Endodermal cell (in vitro differentiated cells): ENCODE measurements at places on chromosomes 12 and 14. TPM values are rescaled to one million over a fixed set of nuclear protein-coding genes. Genes with fewer than 3 reads are reported as not detected.

DNA sequence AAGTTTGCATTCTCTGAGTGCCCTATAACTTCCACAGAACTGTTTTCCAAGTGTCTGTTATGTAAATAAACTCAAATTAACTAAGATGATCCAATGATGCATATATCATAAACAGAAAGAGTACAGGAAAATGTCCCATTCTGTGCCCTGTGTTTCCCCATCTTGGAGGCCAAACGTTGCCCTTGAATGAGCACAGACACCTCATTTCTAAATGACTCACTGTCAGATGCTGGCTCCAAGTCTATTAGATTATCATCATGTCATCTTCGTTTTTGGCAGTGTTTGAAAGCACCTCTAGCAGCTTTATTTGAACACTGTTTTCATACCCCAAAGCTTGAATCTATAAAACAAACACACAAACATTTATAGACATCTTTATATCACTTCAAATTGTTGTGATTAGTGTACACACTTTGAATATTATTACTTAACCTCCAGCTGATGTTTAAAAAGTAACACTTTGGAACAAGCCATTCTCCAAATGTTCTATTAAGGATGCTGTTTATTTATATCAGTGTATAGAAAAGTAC lies 424.2 kb downstream of the NOVA1 start:
- no peak overlapping the region for H3K4me3 ChIP-seq
- no peaks in the 10 kb centered on the region for H3K36me3 ChIP-seq
- H3K4me1 ChIP-seq = no peaks in the 10 kb centered on the region

GRCh38 chr14:95134304-95134933 lies 22.9 kb downstream of the DICER1 start:
- DNase-seq = no peak
- peaks cover 56% of the 10 kb centered on the region for H3K36me3 ChIP-seq
- H3K4me3 ChIP-seq = no peak overlapping the region
- H3K27me3 ChIP-seq = no peaks in the 10 kb centered on the region
- no peak overlapping the region for H3K27ac ChIP-seq
- H3K4me1 ChIP-seq = peaks cover 3% of the 10 kb centered on the region

DNA sequence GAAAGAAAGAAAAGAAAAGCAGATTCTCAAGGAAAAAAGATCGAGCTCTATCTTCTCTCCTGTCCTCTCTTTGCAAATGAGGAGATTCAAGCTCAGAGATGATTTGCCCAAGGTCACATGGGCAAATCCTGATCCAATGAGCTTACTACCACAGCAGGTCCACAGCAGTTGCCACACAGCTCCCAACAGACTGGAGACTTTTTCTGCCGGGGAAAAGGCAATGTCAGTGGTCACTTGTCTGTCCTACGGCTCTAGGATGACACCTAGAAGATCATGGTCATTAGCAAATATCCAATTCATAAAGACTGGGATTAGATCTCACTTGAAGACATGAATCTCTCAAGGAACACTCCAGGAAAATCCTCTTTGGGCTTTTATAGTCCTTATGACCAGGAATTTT lies 58.8 kb downstream of the TTC7B start:
- peaks cover 9% of the 10 kb centered on the region for H3K4me1 ChIP-seq
- H3K27me3 ChIP-seq = peaks cover 6% of the 10 kb centered on the region
- peak overlapping the region; percentile 78 for H3K4me3 ChIP-seq
- DNase-seq = no peak
- no peaks in the 10 kb centered on the region for H3K36me3 ChIP-seq
- no peak overlapping the region for H3K27ac ChIP-seq

CD163 gene
- 11.4 and 11.6 TPM in 2 replicates for total RNA-seq

DNA sequence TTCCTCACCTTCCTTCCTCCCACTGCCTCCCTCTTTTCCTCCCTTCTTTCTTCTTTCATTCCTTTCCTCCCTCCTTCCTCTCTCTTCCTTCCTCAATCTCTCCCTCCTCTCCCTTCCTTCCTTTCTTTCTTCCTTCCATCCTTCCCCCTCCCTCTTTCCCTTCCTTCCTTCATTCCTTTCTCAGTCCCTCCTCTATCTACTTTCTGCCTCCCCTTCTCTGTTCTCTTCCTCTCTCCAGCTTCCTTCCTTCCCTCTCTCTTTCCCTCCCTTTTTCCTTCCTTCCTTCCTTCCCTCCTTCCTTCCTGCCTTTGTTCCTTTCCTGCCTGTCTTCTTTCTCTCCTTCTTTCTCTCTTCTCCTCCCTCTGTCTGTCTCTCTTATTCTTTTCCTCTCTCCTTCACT lies 16.1 kb downstream of the ASCL1 start:
- H3K36me3 ChIP-seq = no peaks in the 10 kb centered on the region
- H3K27me3 ChIP-seq = peaks cover 66% of the 10 kb centered on the region
- no peak overlapping the region for H3K27ac ChIP-seq
- no peaks in the 10 kb centered on the region for H3K4me1 ChIP-seq
- no peak for DNase-seq
